Naive thymus-derived CD4-positive, alpha-beta T cell (primary cell): ENCODE measurements at places on chromosomes 7 and 10.

DNA sequence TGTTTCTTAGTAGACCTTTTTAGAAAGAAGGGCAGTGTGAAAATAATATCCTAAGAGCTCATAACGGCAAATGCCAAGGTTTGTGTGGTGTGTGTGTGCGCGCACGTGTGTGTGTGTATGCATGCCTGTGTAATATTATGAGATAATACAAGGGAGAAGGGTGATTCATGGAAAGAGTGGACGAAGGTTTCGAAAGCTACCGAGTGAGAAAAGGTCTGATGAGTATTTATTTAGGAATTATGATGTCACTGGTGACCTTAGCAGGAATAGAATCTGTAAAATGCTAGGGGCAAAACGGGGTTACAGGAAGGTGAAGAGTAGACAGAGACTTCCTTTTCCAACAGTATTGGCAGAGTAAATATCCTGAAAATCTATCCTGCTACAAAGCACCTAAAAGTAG, 107.3 kb downstream of the AHR start:
- DNase-seq, result no peak

GRCh38 chr10:71459513-71459912, 62.8 kb downstream of the CDH23 start:
- no peak for DNase-seq

GRCh38 chr7:15000157-15000556, 97.6 kb upstream of the DGKB start:
- no peak for DNase-seq

DNA sequence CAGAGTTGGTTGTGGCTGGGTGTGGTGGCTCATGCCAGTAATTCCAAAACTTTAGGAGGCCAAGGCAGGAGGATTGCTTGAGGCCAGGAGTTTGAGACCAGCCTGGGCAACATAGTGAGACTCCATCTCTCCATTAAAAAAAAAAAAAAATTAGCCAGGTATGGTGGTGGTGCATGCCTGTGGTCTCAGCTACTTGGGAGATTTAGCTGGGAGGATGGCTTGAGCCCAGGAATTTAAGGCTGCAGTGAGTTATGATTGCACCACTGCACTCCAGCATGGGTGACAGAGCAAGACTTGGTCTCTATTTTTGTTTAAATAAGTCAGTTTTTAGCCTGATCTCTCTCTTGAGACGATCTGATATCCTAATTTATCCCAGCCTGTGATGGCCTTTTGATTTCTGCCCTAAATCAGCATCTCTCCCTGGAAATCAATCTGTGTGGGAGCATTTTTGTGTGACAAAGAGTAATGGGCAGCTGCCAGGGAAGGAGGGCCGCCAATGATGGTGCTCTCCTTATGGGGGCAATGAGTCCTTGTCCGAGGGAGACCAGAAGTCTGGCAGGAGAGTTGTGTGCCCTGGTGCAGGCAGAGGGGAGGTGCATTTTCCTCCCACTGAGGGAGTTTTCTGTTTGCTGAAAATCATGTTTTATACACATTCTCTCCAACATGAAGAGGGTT, 111.0 kb downstream of the NRP1 start:
- no peak for DNase-seq

GRCh38 chr10:33370434-33370930, 36.0 kb upstream of the NRP1 start:
- no peak for DNase-seq

DNA sequence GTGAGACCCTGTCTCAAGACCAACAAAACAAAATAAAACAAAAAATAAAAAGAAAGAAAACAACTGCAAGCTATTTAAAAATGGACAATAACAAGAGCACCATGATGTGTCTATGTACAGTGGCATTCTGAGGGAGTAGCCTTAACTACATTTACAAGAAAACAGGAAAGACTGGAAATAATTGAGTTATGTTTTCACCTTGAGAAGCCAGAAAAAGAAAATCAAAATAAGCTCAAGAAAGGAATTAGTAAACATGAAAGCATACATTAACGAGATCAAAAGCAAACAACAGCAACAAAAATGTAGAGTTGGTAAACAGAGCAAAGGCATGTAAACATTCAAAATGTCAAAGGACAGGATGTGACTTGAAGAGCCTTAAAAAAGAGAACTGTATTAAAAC, 36.7 kb downstream of the TEX36 start:
- no peak for DNase-seq

DNA sequence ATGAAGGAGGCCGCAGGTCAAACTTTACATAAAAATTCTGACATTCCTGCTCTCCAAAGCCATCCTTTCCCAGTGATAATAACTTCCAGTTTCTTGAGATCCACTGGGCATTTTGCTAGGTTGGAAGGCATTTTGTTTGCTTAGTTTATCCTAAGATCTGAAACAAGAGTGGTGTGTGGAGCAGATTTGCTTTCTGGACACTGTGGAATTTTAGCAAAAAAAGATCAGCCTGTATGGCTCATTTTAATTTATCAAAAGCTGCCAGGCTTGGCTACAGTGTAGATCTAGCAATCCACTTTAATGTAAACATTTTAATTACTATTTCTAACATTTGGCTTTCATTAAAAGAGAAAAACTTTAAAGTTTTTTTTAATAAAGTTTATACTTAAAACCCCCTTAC, 124.8 kb downstream of the SAMD9 start:
- DNase-seq, result no peak

DNA sequence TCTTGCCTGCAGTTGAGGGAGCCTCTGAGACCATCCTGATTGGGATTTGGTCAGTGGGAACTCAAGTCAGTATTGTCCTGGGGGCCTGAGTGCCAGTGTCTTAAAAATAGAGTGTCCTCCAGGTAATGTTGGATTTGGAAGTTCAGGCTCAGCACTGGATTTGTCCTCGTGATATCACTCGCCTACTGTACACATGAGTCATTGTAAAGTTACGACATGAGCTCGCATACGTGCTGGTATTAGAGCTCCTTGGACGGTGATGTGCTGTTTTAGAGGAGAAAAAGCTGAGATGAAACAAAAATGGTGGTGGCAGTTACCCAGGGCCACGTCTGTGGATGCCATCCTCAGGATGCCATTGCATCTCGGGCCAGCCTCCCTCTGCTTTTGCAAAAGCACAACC, 78.2 kb downstream of the MGMT start:
- no peak for DNase-seq

- DNase-seq, result no peak
These were observed 121.2 kb upstream of the NPS start for GRCh38 chr10:127427926-127428325.

DNA sequence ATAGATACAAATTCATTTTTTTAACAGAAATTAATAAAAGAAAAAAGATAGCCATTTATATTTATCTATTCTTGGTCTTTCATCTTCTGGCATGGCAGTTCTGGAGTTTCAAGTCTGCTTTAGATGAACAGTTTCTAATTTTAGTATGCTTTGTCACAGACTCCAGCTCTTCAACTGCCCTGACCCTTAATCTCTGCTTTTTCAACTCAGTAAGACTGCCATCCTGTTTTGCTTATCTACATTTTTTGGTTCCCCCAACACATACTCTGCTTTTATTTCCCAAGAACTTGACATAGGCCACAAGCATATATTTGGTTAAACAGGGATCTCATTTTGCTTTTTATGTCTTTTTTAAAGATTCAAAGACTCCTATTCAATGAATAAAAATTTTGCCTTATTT, 309.3 kb upstream of the KCND2 start:
- no peak for DNase-seq

DNA sequence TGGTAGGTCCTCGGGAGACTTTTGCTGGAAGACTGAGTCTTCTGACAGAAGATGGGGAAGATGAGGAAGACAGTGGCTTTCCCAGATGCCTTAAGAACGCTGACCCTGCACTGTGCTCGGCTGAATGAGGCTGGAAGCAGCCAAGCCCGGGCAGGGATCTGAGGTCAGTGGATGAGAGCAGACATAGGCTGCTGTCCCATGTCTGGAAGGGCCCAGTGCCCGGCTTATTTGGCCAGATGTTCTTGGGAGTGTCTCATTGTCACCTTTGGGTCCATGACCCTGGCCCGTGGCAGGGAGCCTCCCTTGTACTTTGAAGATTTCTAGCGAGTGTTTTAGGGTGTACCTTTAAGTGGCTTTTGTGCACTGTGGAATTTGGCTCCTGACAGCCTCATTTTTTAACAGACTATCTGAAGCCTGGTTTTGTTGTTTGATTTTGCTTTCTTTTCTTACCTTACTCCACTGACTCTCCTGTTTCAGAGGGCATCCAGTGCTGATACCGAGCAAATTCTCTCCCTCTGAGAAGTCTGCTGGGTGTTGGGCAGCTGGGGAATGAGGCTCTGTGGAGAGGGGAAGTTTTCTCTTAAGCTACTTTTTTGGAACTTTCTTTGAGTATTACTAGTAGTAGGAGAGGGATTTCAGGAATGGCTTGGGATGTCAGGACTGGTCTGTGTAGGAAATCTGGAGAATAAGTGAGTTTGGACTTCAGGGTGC, 61.4 kb downstream of the CREB5 start:
- DNase-seq, result no peak

DNA sequence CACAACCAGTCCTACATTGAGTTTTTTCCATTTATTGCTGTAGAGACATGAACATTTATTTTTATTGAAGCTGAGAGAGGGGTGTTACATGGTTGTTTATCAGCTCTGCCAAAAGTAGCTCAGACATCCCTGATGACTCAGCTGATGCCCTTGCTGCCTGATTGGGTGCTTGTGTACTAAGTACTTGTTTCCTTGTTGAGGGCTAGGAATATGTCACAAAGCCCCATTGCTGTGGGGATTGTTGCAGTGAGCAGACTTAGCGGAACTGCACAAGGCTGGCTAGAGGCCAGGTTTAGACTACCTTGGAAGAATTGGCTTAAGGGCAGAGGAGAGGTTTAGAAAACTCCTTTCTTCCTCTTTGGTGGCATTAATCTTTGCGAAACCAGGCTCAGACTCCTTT, 110.6 kb downstream of the AUTS2 start:
- DNase-seq, result no peak

GRCh38 chr7:37816922-37817590, 31.3 kb upstream of the NME8 start:
- no peak for DNase-seq

- DNase-seq, result no peak
These were observed 171.3 kb downstream of the MAGI2 start for GRCh38 chr7:79282070-79282694.

DNA sequence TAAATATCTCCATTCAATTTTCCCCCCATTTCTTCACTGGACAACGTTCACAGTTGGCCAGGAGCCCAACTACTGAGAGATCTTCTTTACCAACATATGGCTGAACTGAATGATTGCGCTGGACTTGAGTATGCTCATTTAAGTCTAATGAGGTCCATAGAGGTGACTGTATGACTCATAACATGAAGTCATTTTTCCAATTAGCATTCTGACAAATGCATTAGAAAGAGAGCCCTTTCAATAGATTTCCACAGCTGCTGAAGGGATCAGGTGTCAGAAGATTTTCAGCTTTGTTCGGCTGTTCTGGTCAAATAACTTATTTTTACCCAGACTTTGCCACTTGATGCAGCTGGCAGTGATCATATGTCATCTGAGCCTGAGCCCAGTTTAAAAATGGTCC, 438.0 kb downstream of the ETV1 start:
- no peak for DNase-seq

DNA sequence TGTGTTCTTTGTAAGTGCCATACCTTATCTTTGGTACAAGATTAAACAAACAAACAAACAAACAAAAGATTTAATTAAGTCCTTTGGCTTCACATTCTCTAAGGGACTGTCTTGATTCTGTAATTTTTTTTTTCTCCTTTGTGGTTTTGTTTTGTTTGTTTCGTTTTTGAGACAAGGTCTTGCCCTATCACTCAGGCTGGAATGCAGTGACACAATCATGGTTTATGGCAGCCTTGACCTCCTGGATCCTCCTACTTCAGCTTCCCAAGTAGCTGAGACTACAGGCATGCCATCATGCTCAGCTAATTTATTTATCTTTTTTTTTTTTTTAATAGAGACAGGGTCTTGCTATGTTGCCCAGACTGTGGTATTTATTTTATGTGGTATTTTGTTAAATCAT, 165.8 kb downstream of the LRRC4 start:
- DNase-seq, result no peak

DNA sequence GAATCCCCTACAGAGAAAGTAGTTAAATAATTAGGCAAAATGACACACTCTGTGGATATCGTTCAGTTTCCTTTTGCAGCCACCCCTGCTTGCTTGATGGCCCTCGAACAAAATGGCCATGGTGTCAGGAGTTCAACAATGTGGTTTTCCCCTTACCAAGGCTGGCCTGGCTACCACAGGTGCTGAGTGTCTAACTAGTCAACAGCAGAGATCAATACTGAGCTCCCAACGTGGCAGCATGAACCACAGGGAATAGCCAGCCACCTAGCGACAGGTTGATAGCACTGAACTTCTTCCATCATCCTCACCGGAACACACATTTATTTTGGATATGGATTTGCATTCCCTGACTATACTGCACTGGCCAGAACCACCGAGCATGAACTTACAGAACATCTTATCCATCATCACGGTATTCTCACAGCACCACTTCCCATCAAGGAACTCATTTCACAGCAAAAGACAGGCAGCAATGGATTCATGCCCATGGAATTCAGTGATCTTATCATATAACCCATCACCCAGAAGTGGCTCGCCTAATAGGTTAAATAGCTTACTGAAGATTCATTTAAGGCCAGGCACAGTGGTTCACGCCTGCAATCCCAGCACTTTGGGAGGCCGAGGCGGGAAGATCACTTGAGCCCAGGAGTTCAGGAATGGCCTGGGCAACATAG, 6.3 kb downstream of the C10orf67 start:
- no peak for DNase-seq

DNA sequence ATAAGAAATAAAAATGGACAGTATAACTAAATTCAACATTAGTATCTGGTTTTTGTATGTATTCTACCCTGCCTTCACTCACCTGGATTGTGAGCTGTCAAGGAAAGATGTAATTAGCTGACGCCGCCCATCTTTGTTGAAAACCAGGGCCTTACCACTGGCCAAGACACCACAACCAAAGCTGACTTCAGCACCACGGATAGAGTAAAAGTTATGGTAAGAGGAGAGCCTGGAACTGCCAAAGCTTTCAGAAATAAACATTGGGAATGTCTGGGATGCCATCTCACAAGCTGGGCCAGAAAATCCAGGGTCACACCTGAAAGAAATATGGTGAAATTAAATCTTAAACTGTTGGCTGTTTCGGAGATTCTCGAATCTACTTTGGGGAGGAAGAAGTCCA, 190.1 kb upstream of the SLC26A5 start:
- no peak for DNase-seq

DNA sequence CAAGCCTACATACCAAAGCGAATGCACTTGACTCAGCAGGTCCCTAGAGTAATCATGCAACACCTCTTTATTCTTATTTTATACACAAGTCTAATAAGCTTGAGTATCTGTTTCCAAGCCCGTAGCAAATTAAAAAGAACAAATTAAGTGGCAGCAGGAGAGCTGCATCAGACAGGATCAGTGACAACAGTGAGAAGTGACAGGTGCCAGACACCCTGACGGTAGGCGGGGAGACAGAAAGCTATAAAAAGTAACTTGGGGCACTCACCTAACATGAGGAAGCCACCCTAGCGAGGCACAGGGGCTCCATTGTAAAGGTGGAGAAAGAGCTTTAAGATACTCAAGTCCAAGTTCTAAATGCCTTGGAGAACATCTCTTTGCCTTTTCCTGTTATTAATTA, 174.2 kb downstream of the PLXNA4 start:
- DNase-seq, result no peak

GRCh38 chr7:17651341-17651740, 289.0 kb downstream of the SNX13 start:
- no peak for DNase-seq
